ENCODE measurements at places on chromosomes 1 and 21.

- no peak for DNase-seq
- H3K36me3 ChIP-seq: peaks cover 3% of the 10 kb centered on the region
- no peaks in the 10 kb centered on the region for H3K4me1 ChIP-seq
Measured at GRCh38 chr21:31329456-31330143, 14.5 kb downstream of the TIAM1 start.

DNA sequence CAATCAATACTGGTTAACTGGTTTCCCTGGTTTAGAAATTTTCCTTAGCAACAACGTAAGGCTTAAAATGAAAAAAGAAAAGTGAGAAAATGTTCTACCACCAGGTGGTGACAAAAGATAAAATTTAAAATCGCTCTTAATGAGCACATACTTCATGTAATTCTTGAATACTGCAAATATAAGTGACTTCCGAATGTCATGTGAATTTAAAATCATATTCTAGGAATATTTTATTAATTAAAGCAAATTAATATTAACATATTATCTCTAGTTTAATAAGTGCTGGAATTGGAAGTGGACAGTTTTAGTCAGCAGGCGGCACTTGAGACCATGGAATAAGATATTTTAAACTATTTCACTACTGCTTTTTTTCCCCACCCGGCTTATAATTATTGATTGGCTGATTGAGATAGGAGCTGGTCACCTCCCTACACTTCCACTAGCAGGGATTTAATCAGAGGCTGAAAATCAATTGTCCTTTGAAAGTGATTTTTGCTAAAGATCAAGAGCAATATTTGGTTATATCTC is 5.0 kb upstream of the ADAMTS1 start:
- no peak overlapping the region for H3K27ac ChIP-seq
- H3K36me3 ChIP-seq: no peaks in the 10 kb centered on the region
- H3K4me1 ChIP-seq: peaks cover 1% of the 10 kb centered on the region
- no peaks in the 10 kb centered on the region for H3K27me3 ChIP-seq

GRCh38 chr1:168320800-168321450 is 40.2 kb downstream of the TBX19 start:
- H3K27ac ChIP-seq: peak overlapping the region; percentile 69
- H3K36me3 ChIP-seq: no peaks in the 10 kb centered on the region
- H3K4me1 ChIP-seq: peaks cover 2% of the 10 kb centered on the region
- peak; percentile 88 for DNase-seq

GRCh38 chr1:15510611-15511405 is 13.2 kb downstream of the CASP9 start:
- H3K36me3 ChIP-seq: peaks cover 22% of the 10 kb centered on the region
- no peak overlapping the region for H3K4me3 ChIP-seq
- H3K27ac ChIP-seq: no peak overlapping the region
- no peaks in the 10 kb centered on the region for H3K4me1 ChIP-seq
- no peaks in the 10 kb centered on the region for H3K27me3 ChIP-seq
- no peak for DNase-seq

Data from mesenchymal stem cell (in vitro differentiated cells and primary cell).